Prostate gland (tissue), 2 donors: ENCODE measurements at places on chromosomes 5 and 9. TPM values are rescaled to one million over a fixed set of nuclear protein-coding genes. Genes with fewer than 3 reads are reported as not detected.
A peak's percentile ranks its signal among the peaks of the same experiment; 100 is the strongest.

The RALGDS gene
- 49.6 TPM for total RNA-seq

The PCDHGB3 gene
- 7.7 TPM for total RNA-seq

The TTC16 gene
- 3.4 TPM for total RNA-seq

The PPIC gene
- 20.9 TPM for total RNA-seq

DNA sequence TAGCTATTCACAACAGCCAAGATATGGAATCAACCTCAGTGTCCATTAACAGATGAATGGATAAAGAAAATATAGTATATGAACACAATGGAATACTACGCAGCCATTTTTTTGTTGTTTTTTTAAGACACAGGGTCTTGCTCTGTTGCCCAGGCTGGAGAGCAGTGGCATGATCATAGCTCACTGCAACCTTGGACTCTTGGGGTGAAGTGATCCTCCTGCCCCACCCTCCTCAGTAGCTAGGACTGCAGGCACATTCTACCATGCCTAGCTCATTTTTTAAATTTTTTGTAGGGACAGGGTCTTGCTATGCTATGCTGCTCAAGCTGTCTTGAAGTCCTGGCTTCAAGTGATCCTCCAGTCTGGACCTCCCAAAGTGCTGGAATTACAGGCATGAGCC lies 38.5 kb downstream of the CERT1 start:
- H3K4me3 ChIP-seq = no peak overlapping the region
- no peak for DNase-seq
- H3K27ac ChIP-seq = no peak overlapping the region
- no peaks in the 10 kb centered on the region for H3K36me3 ChIP-seq

DNA sequence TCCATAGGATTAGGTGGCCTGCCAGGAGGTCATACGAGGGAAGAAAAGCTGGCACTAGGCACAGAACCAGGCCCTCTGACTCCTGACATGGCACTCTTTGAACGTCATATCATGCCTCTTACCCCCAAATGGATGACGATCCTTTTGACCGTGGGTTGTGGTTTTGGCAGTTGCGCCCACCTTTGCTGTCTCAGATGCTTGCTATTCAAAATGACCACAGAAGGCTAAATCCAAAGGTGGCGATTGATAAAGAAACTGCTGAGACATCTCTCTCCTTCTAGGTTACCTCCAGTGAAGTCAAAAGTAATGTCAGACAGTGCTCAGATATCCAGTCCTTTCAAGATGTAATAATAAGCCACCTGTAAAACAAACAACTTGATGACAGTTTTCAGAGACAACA lies 385.0 kb downstream of the EFNA5 start:
- H3K4me3 ChIP-seq = no peak overlapping the region
- no peaks in the 10 kb centered on the region for H3K36me3 ChIP-seq
- no peaks in the 10 kb centered on the region for H3K27me3 ChIP-seq

DNA sequence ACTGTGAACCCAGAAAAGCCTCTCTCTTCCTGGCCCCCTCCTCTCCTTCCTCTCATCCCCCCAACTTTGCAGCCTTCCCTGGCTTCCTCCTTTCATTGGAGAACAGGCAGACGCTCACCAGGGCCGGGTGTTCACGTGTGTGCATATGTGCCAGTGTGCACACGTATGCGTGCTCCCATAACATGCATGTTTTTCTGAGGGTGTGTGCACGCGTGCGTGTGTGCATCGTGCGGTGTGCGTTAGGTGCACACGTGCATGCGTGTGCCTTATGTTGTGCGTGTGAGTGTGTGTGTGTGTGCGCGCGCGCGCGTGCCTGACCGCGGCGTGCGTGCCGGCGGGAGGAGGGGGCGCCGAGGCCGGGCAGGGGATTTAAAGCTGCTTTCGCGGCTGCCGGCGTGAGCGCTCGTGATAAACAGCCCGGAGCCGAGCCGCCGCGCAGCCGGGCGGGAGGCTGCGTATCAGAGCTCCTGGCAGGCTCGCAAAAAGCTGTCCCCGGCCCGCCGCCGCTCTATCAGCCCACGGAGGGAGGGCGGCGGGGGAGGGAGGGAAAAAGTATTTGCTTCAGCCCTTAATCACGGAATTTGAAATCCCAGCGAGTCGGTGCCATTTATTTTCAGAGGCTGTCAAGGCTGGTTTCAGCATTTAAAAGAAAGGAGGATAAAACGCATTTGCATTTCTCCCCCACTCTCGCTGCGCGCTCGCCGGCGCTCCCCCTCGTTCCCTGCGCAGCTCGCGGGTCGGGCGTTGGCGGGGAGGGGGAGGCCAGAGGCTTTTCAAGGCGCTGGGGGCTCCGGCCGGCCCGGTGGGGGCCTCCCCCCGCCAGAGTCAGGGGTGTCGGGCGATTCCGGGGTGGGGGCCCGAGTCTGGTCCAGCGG lies 183.9 kb downstream of the C9orf50 start:
- DNase-seq = peak; percentile 60
- peak overlapping the region; percentile 44 for H3K4me3 ChIP-seq
- peak overlapping the region; percentile 70 for H3K27ac ChIP-seq
